ENCODE measurements at places on chromosomes 11 and 22.

- peak; percentile 42 for DNase-seq
Observed at GRCh38 chr11:12675951-12676711, 1.9 kb downstream of the TEAD1 start.

GRCh38 chr11:83823461-83824025 lies 537.4 kb upstream of the CCDC90B start:
- peak; percentile 31 for DNase-seq

DNA sequence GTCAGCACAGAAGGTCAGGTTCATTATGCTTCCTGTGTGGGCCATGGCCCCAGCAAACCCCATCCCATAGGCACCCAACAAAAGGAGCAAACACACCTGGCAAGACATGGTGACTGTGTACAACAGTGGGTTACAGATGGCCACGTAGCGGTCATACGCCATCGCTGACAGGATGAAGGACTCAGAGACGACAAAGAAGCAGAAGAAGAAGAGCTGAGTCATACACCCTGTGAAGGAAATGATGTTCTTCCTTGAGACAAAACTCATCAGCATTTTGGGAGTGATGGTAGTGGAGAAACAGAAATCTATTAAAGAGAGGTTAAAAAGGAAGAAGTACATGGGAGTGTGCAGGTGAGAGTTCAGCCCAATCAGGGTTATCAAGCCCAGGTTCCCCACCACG lies 309 bp downstream of the OR8B12 start:
- DNase-seq, result no peak

GRCh38 chr11:125262194-125262829 lies 97.8 kb downstream of the PKNOX2 start:
- peak; percentile 41 for DNase-seq

DNA sequence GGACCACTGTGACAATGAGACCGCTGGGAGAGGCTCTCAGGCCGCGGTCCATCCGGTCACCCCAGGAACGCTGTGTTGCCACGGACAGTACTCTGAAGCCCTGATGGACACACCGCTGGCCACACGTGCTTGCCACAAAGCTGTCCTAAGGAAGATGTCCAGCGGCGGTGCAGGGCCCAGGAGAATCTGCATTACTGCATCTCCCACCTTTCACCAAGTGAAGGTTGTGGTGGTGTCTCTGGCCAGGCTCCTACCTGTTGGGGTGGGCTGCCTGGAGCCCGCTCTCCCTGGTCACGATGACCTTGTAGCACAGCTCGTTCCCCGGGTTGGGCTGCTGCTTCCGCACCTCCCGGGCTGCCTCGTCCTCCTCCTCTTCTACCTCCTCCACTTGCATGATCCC lies 4.2 kb downstream of the TTLL12 start:
- DNase-seq, result no peak

GRCh38 chr11:75406338-75406777 lies 7.0 kb downstream of the RPS3 start:
- peak; percentile 85 for DNase-seq

- DNase-seq, result no peak
Observed at GRCh38 chr11:102685338-102685737, 20.2 kb downstream of the MMP27 start.

- peak; percentile 85 for DNase-seq
Observed at GRCh38 chr11:2156416-2157182, 4.4 kb downstream of the INS start.

DNA sequence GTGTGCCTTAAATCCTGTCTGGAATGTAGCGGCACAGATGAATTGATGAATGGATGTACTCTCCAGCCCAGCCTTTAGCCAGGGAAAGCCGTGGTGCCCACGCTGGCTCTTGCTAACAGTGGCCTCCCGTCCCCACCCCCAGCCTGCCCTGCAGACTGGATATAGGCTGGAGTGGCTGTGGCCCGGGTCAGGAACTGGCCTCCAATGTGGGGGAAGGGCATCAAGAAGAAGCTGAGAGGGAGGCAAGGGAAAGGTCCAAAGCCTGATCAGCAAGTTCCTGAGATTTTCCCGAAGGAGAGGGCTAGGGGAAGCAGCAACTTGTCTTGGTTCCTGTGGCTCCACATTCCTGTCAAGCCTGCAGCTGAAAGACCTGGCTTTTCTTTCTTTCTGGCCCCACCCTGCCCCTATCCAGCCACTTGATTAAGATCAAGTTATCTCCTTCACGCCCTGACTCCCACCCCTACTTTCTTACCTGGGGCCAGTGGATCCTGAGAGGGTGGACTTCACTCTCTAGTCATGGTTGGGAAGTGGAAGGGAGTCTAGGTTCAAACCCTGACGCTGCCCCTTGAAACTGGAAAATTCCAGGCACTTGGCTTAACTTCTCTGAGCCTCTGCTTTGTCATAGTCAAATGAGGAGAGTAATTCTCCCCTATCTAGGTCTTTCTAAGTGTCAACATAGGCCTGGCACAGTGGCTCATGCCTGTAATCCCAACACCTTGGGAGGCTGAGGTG lies 11.0 kb upstream of the MICALL1 start:
- DNase-seq, result no peak

DNA sequence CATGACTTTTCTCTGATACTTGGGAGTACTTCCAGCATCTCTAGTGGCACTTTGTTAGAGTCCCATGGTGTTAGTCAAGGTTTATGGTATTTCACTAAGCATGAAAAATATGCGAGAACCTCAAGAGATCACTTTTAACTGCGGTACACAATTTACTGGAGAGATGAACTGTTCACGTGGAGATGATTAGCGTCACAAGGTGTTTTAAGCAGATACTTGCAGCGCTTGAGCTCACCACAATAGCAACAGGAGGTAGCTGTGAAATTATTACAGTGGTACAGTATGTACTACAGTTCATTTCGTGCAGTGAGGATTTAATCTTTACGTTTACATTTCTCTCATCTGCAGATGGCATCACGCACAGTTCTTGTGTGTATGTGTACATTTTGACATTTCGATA lies 4.5 kb downstream of the PARVA start:
- no peak for DNase-seq

GRCh38 chr11:25991476-25991875 lies 340.5 kb upstream of the ANO3 start:
- no peak for DNase-seq

- DNase-seq, result no peak
Observed at GRCh38 chr11:73070653-73071052, 71.5 kb downstream of the FCHSD2 start.

- peak; percentile 30 for DNase-seq
Observed at GRCh38 chr11:37712251-37712650, 1114.2 kb upstream of the RAG2 start.

- peak; percentile 97 for DNase-seq
Observed at GRCh38 chr11:16226245-16226644, 130.1 kb downstream of the SOX6 start.

DNA sequence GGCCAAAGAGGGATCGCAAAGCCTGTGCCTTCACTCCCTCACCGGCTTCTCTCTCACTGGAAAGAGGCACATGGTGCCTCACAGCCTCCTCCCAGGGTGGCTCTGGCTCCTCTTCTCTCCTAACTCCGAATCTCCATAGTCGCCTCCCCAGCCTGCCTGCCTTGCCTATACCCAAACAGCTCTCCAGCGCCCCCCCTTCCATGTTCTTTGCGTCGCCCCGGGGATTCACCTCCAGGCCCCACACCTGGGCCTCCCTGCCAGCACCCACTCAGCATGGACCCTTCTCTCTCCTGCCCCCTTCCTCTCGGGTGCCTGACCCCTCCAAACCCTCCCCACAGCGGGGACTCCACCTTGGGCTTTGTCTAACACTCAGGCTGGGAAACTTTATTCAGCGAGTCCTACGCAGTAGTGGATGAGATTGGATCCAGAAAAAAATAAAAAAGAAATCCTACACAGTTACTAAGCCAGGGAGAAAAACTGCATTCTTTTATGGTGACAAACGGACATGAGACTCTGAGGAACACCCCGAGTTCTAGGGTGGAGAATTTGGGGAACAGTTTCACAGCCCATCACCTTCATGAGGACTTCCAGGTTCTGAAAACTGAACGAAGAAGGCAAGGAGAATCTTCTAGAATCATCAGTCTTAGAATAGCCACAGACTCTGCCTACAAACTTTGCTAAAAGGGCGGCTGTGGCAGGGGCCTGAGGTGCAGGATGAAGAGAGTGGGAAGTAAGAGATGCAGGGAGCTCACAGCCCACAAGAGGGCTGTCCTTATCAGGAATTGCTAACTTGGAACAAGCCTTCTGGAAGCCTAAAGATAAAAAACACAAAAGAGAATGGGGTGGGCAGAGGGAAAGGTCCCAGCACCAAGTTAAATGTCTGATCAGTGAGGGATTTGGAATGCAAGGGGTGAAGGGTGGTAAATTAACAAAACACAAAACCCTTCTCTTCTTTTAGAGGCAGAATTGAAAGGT lies 5.3 kb downstream of the PPM1F start:
- DNase-seq, result no peak

DNA sequence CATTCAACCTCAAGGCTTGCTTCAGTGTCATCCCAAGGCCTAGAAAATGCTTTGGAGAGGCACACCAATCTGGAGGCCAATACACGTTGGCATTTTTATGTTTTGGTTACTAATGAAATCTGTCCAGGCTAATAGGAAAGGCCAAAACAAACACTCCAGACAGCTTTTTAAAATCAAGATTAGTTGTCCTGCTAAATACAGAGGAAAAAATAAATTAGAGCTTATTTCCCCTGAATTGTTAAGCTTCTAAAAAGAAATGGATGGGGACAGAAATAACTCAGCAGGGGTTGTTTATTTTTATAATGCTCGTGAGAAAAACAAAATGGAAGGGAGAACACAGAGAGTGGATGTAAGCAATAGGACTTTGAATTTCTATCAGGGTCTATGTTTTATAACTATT lies 438.5 kb upstream of the LRRC4C start:
- no peak for DNase-seq

GRCh38 chr22:28808716-28809355 lies 8.5 kb upstream of the XBP1 start:
- no peak for DNase-seq

- DNase-seq, result peak; percentile 90
Observed at GRCh38 chr22:50314455-50315288, 7.2 kb upstream of the PLXNB2 start.

GRCh38 chr22:45752036-45752435 lies 80.4 kb downstream of the ATXN10 start:
- DNase-seq, result no peak

- DNase-seq, result peak; percentile 60
Observed at GRCh38 chr22:42368379-42369249, 63.6 kb downstream of the NFAM1 start.

DNA sequence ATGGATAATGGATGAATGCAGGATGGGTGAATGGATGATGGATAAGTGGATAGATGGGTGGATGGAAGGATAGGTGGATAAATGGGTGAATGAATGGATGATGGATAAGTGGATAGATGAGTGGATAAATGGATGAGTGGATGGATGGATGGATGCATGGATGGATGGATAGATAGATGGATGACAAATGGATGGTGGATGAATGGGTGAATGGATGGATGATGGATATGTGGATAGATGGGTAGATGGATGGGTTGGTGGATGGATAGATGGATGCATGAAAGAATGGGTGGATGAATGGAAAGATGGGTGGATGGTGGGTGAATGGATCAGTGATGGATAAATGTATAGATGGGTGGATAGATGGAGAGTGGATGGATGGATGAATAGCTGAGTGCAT lies 564.8 kb downstream of the MIAT start:
- no peak for DNase-seq

DNA sequence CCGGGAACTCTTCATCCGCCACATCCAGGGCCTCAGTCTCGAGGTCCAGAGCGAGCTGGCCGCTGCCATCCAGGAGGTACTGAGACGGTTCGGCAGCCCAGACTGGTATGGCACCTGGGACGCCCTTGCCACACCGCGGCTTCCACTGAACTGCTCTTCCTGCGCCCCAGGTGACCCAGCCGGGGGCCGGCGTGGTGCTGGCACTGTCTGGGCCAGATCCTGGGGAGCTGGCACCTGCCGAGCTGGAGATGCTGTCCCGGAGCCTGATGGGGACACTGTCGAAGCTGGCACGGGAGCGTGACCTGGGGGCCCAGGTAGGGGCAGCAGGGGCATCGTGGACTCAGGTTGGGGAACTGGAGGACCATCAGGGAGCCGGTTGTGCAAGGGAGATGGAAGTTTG lies 1.4 kb downstream of the CCDC88B start:
- no peak for DNase-seq

DNA sequence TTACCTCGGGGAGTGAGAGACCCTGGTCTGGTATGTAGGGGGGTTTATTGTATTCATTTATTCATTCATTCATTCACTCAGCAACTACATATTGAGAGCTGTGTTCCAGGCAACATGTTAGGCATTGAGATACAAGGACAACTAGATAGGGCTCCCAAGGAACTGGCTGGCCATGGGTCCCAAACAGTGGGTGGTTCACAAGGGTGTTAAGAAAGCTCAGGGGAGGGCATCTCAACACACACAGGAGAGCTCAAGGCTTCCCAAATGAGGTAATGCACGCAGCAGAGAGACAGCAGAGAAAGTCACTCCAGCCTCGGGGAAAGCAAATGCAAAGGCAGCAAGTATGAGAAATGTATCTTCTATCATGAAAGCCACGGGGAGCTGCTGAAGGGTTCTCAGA lies 51.8 kb downstream of the BTG4 start:
- no peak for DNase-seq

DNA sequence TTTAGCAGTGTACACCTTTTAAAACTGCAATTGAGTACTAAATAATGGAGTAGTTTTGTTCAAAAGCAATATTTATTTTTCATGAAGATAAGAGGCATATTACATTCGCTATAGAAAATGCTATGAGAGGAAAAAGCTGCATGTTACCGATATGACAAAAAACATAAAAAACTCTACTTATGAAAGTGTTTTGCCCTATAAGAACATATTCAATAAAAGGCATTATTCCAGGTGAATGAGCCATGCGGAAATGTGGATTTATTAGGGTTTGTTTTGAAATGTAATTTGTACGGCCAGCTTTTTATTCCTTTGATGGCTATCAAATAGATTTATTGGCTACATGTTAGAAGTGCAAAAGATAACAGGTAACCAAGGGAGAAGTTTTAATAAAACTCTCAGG lies 129.3 kb upstream of the DDI1 start:
- DNase-seq, result no peak

DNA sequence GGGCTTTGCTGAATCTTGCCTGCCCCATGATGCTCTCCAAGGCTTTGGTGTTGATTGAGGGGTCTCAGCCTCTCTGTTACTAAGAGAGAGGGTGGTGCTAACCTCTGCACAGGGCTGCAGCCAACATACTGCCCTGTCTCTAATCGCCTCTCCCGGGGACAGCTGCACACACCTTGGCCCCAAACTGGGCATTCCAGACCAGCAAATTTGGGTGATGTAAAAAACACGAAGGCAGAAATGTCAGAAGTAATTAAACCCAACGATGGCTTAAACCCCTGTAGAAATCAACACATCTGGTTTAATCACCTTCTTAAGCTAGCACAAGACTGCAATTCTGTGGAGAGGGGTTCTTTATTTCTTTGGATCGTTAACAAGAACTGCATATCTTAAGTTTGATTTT lies 116.5 kb downstream of the FEZ1 start:
- DNase-seq, result no peak

- DNase-seq, result no peak
Observed at GRCh38 chr11:117172724-117173421, 5.7 kb upstream of the SIDT2 start.

Data from DMS53 (cell line).